ENCODE measurements at places on chromosomes 1 and 21.

GRCh38 chr1:88618331-88618730 is 65.7 kb upstream of the PKN2 start:
- no peak for DNase-seq

DNA sequence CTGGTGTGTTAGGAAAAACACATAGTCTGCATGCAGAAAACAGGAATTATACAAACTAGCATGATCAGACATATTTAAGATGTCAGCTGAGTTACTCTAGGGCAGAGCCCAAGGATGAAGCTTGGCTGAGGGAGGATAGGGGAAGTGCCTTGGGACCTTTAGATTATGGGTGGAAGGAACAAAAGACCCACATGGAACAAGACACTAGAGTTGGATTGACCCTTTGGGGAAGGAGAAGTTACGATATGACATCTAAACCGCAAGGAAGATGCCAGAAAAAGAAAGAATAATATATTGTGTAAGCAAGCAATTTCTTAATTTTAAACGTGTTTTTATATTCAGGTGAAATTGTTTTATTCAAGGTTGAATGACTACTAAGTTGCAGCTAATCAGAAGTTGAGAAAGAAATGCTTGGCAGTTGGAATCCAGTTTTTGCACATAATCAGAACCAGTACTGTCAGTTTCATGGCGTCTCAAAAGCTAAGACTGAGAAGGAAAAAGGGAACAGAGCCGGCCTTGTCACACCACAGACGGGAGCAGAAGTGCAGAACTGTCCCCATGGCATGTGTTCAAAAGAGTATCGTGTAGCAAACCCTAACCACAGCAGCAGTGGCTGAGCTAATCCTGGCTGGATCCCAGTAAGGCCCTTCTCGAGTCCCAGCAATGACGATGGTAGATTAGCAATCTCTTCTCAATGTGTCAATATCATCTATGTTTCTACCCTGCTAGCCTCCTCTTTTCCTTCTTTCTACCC is 31.2 kb upstream of the IFNAR2 start:
- no peak for DNase-seq

DNA sequence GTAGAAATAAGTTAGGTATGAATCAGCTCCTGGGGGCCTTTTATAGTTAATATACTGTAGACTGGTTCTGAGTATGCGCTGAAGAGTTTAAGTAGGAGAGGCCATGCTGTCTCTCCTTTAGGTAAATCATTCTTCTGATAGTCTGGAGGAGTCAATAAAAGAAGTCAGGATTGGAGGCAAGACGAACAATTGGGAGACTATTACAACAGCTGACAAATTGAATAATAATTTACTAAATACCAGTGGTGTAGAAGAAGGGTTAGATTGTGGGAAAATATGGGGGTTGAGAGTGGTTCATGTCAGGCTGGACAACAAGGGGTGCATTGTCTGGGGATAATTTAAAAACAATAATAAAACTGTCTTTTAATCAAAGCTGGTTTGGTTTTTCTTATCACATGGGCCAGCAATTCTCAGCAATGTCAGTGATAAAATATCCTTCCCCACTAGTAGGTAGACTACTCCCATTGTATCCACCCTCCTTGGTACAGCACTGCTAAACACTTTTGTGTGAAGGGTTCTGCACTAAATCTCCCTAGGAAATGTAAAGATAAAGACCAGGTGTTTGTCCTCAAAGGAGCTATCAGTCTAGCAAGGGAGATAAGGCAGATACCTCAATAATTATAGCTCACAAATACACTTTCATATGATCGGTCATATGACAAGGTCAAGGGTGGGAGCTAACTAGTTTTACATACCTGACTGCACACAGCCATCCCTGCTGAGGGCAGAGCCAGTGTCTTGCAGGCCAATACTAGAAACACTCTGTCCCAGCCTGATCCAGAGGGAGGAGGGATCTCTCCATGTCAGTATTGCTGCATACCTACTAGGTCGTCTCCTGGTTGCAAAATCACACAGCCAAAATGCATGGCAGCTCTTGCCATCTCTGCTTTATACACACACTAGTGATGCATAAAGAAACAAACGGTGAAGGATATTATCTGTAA is 299.7 kb downstream of the VAV3 start:
- no peak for DNase-seq

DNA sequence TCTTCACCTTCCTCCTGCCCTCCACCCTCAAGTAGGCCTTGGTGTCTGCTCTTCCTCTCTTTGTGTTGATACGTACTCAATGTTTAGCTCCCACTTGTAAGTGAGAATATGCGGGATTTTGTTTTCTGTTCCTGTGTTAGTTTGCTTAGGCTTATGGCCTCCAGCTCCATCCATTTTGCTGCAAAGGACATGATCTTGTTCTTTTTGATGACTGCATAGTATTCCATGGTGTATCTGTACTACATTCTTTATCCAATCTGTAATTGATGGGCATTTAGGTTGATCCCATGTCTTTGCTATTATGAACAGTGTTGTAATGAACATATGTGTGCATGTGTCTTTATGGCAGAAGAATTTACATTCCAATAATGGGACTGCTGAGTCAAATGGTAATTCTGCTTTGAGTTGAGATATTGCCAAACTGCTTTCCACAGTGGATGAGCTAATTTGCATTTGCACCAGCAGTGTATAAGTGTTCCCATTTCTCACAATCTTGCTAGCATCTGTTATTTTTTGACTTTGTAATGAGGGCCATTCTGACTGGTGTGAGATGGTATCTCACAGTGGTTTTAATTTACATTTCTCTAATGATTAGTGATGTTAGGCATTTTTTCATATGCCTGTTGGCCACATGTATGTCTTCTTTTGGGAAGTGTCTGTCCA is 272.7 kb downstream of the SDCCAG8 start:
- DNase-seq, result no peak

DNA sequence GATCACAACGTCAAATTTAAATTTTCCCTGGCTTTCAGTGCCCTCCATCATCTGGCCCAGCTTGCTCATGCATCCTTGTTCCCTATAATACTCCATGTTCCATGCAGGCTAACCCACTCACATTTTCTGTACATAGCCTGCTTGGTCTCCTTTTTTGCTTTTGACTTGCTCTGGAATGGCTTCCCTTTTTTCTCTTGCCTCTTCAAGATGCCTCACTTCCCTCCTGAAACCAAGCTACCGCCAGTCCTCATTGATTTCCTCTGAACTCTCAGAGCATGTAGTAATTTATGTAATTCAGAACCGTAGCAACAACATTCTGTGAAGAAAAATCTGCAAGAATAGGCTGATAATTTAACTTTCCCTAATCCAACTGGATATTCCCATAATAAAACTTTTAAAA is 10.3 kb downstream of the CAP1 start:
- no peak for DNase-seq

GRCh38 chr21:15741510-15741909 is 11.7 kb downstream of the USP25 start:
- DNase-seq, result no peak

GRCh38 chr1:233278631-233279030 is 16.9 kb downstream of the PCNX2 start:
- DNase-seq, result no peak

DNA sequence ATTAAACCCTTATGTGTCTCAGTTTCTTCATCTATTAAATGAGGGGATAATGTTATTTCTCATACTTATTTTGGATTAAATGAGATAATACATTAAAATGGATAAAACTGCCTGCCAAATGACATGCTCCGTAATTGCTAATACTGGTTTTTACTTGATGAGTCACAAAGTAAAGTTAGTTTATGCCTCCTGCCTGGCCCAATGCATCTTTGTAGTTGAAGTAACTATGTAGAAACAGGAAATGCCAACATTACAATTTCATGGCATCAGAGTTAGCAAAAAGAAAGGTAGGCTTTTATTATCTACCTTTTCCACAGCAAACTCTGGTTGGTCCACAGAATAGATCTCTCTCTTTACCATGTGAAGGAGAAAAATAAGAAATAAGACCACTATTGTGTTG is 214.5 kb downstream of the TBX15 start:
- DNase-seq, result no peak

GRCh38 chr1:97849345-97850340 is 71.2 kb downstream of the DPYD start:
- DNase-seq, result no peak

- no peak for DNase-seq
These were observed 3.6 kb downstream of the ACOT7 start for GRCh38 chr1:6389971-6390370.

- DNase-seq, result no peak
These were observed 271.8 kb downstream of the MATN1 start for GRCh38 chr1:30451532-30452125.

DNA sequence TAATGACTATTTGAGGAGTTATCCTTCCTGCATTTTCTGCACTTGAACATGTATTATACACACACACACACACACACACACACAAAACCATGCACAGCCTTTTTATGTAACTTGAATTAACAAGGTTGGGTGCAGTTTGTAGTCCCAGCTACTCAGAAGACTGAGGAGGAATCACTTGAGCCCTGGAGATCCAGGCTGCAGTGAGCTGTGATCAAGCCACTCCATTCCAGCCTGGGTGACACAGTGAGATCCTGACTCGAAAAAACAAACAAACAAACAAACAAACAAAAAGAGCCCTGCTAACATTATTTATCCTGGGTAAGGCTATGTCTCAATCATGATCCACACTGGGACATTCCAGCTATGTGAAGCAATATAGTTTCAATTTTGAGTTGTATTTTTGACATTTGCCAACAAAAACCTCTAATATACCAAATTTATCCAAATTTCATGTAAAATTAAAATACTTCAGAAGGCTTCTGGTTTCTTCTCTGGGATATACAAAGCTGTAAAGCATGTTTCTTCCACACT is 156.8 kb downstream of the NTPCR start:
- no peak for DNase-seq
